ENCODE measurements at places on chromosomes 6 and 20.
A peak's percentile ranks its signal among the peaks of the same experiment; 100 is the strongest.

GRCh38 chr6:156589281-156589680, 187.9 kb upstream of the ARID1B start:
- DNase-seq, result no peak

DNA sequence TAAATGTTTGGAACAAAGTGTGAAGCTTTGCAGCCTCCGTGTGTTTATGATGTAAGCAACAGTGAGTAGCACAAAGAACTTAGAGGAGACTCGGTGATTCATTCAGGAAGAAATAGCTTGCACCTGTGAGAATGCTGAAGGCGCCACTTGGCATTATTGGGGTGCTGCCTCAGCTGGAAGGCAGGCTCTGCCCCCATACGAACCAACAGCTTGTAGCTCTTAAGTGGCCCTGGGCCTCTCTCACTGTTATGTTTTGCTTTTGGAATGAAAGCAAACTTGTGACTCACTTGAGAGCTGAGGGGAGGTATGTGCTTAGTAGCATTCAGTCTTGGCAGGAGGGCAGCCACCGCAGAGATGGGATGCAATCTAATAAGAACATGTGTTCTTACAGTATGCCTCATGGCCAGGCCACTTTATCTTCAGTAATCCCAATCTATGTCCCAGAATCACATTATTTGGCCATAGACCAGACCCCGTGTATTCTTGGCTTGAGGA, 310.7 kb downstream of the EYA4 start:
- DNase-seq, result no peak

- no peak for DNase-seq
Observed at GRCh38 chr6:31898383-31899011, 999 bp upstream of the EHMT2 start.

DNA sequence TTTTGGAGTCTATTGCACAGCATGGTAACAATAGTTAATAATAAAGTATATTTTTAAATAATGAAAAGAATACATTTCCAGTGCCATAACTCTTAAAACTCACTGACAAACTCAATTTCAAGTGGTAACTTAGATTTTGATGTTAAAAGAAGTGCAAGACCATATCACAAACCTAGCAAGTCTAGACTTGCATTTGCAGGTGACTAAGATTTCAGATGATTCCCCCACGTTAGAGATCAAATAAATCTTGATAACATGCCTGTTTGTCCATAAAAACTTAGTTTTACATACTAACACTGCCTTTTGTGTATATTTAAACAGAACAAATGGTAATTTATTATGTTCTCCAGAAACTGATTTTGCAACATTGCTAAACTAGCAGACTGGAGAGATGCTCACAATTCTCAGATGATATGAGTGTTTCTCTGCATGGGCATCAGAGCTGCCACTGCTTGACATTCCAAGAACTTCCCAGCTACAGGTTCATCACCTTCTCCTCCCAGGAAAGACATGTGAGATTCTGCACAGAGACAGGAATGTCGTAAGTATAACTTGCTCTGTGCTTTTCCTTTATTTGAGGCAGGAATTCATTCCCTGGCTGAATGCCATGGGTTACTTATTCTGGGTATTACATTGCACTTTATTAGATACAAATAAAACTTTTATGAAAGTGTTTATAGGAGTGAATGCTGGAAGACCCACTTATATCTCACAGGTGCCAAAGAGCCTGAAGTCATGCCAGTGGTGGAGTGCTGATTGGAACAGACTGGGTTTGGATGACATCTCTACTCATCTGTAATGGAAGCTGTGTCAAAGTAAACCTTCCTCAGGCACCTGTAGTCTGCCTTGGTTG, 160.2 kb upstream of the FOXA2 start:
- DNase-seq, result no peak

GRCh38 chr6:150301846-150302519, 66.8 kb upstream of the IYD start:
- DNase-seq, result no peak

GRCh38 chr6:136961848-136962247, 39.7 kb downstream of the SLC35D3 start:
- DNase-seq, result no peak

DNA sequence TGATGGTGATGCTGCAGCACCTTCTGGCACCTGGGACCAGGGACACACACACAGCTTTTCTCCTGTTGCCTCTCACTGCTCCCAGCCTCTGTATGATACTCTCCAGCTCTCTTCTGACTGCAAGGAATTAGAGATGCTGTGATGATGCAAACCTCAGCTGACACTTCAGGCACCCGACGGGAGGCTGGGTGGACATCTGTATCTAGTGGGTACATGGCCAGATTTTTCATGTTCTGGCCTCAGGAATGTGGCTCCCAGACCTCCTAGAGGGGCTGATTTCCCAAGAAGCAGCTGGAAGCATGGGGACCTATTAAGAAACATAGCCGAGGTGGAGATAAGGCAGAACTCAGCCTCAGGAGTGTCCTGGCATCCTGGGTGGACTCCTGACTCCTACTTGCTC, 6.8 kb upstream of the EPB41L1 start:
- DNase-seq, result no peak

GRCh38 chr6:157814883-157815282, 8.2 kb upstream of the SNX9 start:
- no peak for DNase-seq

DNA sequence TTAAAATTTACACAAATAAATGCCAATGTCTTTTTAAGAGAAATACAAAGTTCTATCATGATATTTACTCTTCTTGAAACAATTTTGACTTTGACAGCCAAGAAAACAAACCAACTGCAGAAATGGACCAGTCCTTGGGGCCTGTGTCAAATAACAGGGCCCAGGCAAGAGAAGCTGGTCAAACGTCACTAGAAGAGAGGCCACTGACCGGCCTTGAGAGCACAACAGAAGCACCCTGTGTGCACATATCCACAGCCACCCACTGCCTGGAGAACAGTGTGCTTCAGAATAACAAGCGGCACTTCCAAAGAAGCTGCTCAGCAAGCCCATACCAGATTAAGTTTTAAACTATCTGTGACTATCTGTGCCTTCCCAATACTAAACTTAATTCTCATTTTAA, 14.8 kb downstream of the APMAP start:
- no peak for DNase-seq

DNA sequence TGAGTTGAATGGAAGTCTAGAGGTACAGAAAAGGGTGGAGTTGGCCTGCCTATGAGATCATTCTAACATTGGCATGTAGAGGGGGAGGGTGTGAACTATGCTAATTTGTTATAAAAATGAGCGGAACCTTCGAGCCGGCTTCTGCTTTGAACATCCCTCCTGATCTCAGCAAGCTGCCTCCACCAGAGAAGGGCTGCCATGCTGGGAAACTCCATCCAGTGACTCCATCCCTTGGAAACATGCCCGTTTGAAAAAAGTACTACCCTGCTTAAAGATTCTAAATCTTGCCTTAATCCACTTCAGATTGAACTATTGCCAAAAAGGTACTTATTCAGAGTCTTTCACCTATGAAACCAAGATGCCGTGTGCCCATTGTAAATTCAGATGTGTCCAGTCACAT, 43.6 kb upstream of the TMEM170B start:
- no peak for DNase-seq

- DNase-seq, result no peak
Observed at GRCh38 chr6:128150376-128150775, 249.5 kb upstream of the THEMIS start.

- DNase-seq, result peak; percentile 50
Observed at GRCh38 chr6:110999634-111000270, 17.9 kb downstream of the RPF2 start.

DNA sequence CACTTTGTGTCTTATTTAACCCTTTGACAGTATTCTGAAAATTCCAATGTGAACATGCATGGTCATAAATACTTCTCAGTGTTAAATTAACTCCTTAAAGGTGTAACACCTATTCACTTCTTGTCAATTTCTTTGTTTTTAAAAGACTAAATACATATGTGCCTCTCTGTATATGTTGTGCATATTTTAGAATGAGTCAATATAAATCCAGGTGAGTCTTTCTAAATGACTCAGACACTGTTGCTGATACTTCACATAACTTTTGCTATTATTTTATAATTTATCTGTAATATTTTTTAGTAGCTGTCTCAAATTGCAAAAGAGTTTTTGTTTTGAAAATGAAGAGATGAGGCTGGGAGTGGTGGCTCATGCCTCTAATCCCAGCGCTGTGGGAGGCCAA, 36.0 kb downstream of the TIAM2 start:
- DNase-seq, result no peak

DNA sequence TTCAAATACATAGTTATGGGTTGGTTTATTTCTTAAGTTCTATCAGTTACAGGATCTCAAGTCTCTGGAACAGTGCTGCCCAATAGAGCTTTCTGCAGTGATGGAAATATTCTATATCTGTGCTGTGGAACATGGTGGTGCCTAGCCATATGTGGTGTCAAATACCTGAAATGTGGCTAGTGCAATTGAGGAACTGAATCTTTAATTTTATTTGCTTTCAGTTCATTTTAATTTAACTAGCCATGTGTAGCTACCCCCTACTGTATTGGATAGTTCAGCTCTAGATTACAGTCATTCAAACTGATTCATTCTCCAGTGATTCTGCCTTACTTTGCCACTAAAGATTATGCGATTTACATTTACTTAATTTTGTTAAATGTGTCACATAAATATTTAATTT, 503.2 kb downstream of the CDKAL1 start:
- no peak for DNase-seq

DNA sequence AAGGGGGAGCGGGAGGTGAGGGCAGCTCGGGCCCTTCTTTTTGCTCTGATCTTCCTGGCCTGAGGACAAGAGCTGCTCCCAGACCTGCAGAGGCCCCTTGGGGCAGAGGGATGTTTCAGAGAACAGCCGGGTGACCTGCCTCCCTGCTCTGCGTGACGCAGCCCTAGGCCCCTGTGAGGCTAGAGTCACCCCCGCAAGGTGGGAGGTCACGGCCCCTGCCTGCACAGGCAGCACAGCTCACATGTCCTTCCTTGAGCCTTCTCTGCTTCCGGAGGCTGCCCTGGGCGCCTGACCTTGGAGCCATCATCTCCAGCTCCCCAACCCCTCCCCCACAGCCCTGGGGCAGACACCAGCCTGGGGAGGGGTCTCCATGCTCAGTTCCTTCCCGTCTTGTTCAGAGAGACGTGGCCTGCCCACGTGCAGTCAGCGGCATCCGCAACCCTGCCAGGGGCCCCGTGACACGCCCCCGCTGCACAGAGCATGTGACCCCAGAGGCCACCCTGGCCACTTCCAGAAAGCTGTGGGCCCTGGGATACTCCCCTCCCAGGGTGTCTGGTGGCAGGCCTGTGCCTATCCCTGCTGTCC, at the start of gene BIRC7:
BIRC7 (plus strand) TSS at position 507 of the 585 bp plus-strand sequence. CDS start 192 bp downstream, outside the sequence.
- no peak for DNase-seq

GRCh38 chr6:134114918-134115714, 62.7 kb upstream of the SLC2A12 start:
- DNase-seq, result no peak

DNA sequence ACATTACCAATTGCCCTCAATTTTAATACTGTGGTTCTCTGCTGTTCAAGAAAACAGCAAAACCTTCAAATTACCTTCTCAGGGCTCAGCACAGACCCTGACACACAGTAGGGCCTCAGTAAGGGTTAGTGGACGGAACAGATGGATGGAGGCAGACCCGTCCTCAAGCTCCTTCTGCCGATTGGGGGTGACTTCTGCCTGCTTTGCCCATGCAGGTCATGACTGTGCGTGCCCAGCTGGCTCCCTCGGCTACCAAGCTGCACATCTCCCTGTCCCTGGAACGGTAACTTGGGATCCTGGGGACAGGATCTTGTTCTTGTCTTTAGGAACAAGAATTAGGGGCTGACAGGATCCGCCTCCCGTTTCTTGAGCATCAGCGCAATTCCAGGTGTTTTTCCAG, 9.8 kb upstream of the BPIFB4 start:
- DNase-seq, result no peak

- DNase-seq, result no peak
Observed at GRCh38 chr20:17571153-17571527, 1.3 kb downstream of the DSTN start.

- no peak for DNase-seq
Observed at GRCh38 chr20:21209668-21210067, 83.8 kb downstream of the KIZ start.

DNA sequence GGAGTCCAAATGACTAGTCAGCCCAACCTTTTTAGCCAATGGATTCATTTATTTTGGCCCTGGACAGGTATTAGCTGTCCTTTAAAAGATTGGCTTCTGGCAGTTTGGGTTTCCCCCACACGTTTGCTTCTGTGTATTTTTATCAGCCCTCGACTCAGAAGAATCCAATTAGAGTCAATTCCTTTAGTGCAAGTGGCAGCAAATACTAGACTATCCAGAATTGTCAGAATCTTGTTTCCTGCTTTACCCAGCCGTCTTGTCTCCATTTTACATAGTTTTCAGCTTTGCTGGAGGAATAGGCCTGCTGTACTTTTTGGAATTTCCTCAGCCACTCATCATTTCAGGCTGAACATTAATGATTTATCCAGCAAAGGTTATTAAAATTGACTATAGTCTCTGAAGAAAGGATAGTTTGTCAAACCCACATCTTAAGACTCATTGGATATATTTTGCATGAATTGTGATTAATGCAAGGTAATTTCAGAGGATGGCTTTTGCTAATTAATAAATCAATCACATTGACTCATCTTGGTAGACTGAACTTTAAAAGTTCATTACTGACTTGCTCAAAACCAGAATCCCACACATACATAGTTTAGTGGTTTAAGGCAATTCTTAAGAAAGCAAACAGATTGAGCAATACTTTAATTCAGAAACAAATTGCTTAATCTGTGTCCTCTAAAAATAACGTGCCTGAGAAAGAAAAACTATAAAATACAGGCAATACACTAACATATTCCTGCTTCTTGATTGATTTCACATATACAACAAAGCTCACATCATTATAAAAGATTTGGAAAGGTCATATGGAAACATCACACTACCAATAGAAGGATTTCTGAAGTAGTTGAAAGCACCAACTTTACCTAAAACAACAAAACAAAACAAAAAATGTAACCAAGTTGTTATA, 62.9 kb upstream of the ZNF217 start:
- no peak for DNase-seq

DNA sequence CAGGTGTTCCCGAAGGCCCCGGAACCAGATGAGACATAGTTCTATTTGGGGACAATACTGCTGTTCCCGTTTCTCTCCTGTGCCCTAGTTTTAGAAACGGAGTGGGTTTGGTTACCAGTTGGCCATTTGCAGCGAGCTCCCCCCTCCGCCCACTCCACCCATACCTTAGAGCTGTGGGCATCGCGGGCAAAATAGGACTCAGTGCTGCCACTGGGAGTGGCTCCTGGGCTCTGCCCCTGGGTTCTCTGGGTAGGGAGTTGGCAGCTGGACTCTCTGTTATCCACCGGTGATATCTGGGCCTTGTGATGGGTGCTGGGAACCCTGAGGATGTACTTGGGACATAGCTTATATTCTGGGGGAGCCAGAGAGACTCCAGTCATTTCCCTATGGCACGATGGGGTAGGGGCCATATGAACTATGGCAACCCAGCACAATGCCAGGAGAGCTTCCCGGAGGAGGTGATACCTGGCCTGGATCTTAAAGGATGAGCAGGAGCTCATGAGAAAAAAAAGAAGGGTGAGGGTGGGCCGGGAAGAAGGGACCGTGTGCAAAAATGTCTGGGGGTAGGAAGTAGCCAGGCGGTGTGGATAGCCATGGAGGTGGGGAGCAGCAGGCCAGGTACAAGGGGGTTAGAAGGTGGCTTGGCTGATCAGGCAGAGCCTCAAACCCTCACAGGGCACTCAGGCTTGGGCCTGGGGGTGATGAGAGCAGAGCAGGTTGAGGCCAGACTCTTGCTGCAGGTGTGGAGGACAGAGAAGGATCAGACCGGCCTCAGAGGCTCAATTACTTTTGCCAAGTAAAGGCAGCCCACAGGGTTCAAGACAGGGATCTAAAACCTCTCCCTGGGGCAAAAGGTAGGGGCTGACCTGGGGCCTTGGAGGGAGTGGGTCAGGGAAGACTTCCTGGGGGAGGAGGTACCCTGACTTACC, 9.6 kb downstream of the SRC start:
- no peak for DNase-seq
